Stimulated activated memory B cell treated with anti-CD40 and anti-IgM and Interleukin-4, amounts not matched to agents 10 μg/mL and 1 μg/mL and 100 μg/mL, for 72 hours (primary cell): ENCODE measurements at places on chromosomes 7 and 10.

GRCh38 chr10:52952391-52953055 is 179.9 kb upstream of the MBL2 start:
- ATAC-seq: no peak

DNA sequence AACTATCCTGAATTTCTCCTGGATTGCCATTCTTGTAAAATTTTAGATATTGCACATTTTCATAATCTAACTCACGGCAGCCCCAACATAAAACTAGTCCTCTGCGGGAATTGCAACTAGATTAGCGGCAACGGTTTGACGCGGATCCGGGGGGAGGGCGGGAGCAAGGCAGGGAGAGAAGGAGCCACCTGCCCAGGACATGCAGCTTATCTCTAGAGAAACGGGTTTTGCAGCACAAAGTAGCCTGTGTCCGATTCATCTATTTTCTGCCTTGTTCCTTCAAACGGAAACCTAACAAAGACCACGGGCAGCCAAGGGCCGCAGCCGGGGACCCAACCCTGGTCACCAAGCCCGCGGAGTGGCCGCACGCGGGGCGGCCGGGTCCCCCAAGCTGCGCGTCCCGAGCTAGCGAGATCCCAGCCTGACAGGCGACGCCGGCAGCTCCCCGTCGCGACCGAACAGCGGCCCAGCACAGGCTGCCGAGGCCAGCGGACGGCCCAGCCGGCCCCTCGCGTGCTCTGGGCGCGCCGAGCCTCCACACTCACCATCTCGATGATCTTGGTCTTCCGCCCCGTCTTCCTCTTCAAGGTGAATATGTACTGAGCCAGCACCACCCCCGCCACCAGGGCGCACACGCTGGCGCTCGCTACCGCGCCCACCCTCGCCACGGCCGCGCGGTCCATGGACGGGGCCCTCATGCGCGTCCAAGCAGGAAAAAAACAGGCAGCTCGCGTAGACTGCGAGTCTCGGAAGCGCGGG is at the start of gene NT5C3A:
TSS of gene NT5C3A (minus strand) at position 754 of the 759 bp plus-strand sequence. CDS start at position 683, 71 bp downstream.
- ATAC-seq: peak; percentile 0

- no peak for ATAC-seq
These were observed 103.9 kb downstream of the PPP1R9A start for GRCh38 chr7:95011146-95011928.

DNA sequence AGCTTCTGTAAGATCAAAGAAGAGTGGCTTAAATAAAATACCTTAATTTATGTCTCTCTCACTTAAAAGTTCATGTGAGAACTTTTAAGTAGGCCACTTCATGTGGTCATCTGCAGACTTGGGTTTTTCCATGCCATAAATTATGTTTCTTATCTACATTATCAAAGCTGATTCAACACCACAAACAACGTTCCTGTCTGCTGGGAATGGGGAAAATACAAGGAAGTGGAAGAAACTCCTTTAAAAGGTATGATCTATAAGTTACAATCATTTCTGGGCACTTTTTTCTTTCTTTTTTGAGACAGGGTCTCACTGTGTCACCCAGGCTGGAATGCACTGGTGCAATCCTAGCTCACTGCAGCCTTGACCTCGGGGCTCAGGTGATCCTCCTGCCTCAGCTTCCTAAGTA is 16.9 kb upstream of the OTUD1 start:
- ATAC-seq: no peak

DNA sequence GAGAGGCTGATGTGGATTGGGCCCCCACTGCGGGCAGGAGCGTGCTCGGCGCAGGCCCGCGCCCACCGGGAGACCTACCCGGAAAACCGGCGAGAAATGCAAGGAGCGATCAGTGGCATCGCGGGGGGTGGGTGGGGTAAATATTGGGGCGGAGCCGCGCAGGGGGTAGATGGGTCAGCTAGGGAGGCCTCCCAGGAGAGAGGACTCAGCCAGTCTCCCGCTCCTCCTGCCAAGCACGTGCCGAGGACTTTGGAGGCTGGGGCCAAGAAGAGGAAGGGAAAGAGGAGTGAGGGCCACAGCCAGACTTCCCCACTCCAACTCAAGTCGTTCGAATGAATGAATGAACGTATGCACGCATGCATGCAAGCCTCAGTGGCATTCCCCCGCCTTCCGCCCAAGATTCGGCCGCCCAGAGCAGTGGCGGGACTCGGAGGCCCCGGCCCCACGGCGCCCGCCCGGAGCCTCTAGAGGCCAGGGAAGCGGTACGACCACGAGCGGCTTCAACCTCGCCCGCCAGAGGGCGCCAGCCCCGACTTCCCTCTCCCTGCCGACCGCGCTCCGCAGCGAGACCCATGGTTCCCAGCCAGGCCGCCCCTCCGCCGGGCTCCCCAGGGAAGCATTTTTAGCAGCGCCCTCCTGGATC is 3.6 kb downstream of the NPM3 start:
- peak; percentile 73 for ATAC-seq

DNA sequence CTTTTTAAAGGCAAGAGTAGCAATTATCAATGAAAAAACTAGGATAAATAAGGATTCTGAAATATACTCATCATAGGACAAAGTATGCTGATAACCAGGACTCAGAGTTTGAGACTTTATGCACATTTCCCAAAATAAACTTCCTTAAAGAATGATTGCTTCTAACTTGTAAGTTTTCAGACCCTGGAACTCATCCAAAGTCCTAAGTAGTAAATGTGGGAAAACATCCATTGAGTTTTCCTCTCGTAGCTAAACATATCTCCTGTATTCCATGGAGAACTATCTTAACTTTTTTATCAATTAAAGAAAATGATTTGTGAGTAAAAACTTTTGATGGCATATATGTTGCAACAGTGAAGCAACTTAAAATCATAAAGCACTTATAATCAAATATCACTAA is 285.2 kb upstream of the KLF6 start:
- no peak for ATAC-seq

GRCh38 chr7:152081088-152081487 is 55.6 kb downstream of the GALNT11 start:
- no peak for ATAC-seq

DNA sequence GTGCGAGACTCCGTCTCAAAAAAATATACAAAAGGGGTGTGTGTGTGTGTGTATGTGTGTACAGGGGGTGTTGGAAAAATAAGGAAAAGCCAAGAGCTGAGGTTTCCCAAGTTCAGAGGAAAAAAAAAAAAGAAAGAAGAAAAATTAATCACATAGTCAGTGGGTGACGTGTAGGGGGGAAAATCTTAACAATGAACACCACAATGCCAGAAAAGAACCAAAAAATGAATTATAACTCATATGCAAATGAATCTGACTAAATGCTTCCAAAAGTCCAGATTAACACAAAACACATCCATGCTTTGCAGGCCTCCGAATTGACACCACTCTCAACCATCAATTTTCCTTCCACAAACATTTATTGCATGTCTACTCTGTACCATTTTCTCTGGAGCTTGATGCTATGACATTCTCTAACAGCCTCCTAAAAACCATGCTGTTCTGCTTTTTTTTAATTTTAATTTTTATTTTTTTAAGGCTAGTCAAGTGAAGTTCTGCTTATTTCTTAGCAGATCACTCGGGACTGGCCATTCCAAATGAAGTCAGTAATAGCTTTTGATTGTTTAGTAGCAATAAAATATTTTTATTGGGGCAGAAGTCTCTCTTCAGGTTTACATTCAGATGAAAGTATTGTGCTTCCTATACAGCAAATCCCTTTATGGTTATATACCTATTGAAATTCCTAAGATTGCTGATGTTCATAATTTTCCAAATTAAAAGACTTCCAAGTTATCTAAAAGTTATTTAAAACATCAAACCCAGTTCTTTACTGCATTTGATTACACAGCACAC is 133.8 kb downstream of the CNOT4 start:
- no peak for ATAC-seq

- ATAC-seq: no peak
These were observed 125.5 kb downstream of the LRRC4 start for GRCh38 chr7:127905491-127906330.

- no peak for ATAC-seq
These were observed 19.2 kb downstream of the ZNF107 start for GRCh38 chr7:64685091-64685490.

DNA sequence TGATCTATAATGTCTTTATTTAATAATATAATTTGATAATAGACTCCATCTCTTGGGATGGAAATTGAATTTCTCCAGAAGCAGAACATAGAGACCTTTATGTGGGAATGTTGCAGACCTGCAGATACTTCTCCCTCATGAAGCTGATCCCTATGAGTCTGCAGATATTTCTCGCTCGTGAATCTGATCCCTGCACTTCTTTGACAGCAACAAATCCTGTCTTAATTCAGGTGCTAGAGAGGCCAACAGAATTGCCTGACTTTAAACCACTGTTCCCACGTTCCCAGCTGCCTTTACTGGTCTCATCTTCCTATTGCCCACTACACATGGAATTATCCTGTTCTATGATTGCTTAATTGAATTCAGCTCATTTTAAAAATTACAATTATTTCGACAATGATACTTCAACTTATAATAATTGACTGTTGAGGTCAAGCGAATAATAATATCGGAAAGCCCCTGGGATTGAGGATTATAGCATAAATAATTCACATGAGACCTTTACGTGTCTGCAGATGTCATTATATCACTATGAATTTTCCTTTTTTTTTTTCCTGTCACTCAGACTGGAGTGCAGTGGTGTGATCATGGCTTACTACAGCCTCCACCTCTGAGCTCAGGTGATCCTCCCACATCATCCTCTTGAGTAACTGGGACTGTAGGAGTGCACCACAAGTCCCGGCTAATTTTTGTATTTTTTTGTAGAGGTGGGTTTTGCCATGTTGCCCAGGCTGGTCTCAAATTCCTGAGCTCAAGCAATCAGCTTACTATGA is 486.4 kb upstream of the ADARB2 start:
- ATAC-seq: no peak

- ATAC-seq: no peak
These were observed 140.0 kb downstream of the ZEB1 start for GRCh38 chr10:31458974-31459373.

- ATAC-seq: no peak
These were observed 774 bp downstream of the SEM1 start for GRCh38 chr7:96708872-96709271.

- ATAC-seq: no peak
These were observed 67.6 kb downstream of the PPP1R3C start for GRCh38 chr10:91565226-91565625.

GRCh38 chr7:39574673-39575349 is 8.6 kb downstream of the YAE1 start:
- no peak for ATAC-seq

DNA sequence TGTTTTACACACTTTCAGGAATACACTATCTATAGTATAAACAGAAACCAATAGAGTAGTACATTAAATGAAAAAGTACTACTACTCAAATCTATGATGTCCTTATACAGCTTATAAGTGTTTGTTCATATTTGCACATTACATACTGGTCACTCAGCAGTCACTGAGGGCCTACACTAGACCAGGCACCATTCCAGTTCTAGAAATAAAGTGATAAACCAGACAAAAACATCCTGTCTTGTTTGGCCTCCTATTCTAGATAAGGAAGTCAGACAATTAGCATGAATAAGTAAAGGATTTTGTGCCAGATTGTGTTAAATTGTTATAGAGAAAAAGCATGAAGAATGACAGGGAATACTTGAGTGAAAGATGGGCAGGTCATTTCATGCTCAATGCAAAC is 219.0 kb downstream of the CRPPA start:
- no peak for ATAC-seq

DNA sequence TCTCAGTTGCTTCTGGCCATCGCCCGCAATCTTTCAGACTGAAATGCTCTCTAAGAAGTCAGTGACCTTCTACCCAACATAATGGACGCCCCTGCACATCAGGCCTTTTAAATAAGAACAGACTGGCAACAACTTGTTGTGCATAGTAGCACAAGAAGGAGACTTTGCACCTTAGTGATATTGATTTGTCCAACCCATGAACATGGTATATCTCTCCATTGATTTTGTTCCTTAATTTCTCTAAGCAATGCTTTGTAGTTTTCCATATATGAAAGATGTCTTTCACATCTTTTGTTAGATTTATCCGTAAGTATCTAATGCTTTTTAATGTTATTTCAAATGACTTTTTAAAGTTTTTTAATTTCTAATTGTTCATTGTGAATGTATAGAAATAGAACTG is 4.3 kb downstream of the IL15RA start:
- no peak for ATAC-seq

GRCh38 chr7:19522486-19522885 is 186.4 kb downstream of the POLR1F start:
- no peak for ATAC-seq

DNA sequence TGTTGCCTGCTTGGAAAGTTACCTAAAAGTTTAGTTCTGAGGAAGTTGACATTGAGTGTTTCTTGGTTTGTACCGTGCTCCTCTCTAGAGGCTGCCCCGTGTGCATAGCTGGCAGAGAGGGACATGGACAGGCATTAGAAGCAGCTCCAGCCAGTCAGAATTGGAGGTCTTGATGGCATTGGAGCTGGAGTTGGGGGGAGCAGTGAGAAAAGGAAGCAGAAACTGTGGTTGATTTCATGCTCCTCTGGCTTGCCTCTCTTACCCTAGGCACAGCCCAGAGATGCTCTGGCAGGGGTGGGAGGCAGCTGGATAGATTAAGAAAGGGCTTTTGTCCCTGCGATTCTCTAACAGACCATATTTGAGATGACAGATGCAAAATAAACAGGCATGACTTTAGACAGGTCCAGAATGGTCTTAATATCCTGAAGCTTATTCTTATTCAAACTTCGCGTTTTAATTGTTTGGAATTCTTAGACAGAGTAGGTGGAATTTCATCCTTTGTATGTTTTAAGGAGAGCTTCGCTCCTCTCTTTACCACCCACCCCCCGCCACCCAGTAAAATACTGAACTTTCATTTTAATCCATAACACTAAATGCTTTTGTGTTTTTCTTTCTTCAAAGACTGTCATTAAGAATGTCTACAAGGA is 73.5 kb upstream of the GLCCI1 start:
- no peak for ATAC-seq

- ATAC-seq: peak; percentile 66
These were observed 35.3 kb downstream of the NET1 start for GRCh38 chr10:5447611-5448071.

GRCh38 chr10:117132751-117133231 is 5.3 kb downstream of the VAX1 start:
- no peak for ATAC-seq

GRCh38 chr10:112389271-112389822 is 15.4 kb downstream of the ACSL5 start:
- peak; percentile 93 for ATAC-seq

GRCh38 chr7:80309971-80310549 is 175.4 kb downstream of the GNAI1 start:
- no peak for ATAC-seq

GRCh38 chr7:50957855-50958254 is 175.2 kb upstream of the GRB10 start:
- no peak for ATAC-seq
